Foreskin fibroblast (primary cell): ENCODE measurements at places on chromosomes 5 and 9.

GRCh38 chr5:137609127-137609526 lies 110.0 kb upstream of the SPOCK1 start:
- DNase-seq = peak; percentile 57

DNA sequence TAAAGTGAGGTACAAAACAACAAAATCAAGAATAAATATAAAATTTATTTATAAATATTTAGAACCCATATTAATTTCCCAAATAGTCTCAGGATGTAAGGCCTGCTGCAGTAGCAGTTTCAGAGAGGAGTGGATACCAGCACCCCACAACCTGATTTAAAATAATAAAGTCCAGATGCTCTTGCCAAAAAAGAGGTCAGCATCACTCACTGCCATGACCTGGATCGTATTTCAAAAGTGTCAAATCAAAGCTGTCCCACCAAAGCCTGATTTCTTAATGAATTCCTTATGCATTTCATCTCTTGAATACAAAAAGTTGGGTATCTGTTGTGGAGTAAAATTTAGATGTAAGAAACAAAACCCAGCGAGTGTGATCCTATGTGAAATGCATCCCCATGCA lies 58.0 kb upstream of the ROR2 start:
- no peak for DNase-seq

DNA sequence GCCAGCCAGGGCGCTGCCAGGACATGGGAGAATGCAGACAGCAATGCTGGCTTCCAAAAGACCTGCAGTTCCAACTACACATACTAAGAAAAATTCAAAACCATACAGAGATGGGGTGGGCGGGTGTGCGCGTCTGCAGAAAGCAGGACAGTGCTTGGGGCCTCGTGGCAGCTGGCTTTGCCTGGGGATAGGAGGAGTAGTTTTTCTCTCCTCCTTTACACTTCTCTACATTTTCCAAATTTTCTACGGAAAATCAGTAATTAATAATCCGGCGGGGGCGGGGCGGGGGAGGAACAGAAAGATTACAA lies 43.6 kb upstream of the SARDH start:
- DNase-seq = no peak

DNA sequence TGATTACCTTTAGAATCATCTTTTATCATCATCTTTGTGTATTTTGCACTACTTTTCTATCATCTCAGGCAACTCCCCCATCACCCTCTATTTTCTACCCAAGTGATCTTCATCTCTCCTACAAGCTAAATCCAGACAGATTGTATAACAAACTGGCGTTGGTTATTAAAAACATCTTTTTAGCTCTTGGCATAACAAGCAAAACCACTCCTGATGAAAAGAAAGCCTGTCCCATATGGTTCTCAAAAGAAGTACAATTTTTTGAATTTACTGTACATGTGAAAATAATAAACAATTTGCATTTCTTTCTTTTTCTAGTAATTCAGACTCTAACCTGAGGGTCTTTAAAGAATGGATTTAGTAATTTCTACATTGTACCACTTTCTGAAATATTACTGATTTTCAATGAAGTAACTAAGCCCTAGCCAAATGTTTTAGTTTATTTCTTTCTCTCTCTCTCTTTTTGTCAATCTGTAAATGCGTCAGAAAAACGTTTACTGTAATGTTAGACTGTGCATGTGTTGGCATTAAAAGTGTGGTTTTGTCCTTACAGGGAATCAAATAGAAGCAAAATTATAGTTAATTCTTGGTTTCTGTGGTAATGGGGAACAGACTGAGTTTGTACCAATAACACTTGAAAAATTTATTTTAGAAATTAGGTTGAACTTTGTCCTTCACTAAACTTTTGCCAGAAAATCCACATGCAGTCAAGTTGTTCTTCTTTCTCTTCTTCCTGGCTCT lies 52.5 kb upstream of the RPS23 start:
- no peak for DNase-seq

DNA sequence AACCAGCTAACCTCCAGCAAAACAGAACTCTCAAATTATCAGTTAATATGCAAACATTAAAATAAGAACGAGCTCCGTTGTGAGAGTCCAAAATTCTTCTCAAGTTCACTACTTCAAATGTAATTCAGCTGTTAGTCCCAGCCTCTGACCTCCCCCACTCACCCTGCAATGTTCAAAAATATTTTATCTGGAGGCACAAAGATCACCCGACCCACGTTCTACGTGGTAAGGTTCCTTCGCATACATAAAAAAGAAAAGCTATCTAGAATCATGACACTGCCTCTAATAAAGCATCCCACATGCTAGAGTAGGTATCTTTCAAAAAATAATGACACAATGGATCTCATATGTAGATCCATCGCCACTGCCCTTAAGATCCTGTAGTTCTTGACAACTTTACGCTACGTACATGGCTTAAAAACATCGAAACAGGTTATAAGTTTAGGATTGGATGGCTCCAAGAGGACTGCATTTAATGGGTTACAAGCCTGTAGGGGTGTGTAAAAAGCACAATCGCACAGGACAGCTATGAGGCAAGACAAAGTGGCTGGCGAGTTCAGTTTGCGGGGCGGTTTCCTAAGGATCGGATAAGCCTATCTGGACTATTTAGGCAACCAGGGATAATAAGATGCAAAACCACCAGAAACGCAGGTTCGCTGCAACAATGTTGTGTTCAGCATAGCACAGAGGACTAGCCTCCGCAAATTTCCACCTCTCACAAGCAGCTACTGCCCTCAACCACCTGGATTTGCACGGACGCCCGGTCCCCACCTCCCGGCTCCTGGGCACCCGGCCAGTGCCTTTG lies 969 bp downstream of the CLK4 start:
- peak; percentile 40 for DNase-seq

- DNase-seq = peak; percentile 77
These were observed 23.2 kb downstream of the EGR1 start for GRCh38 chr5:138488481-138488945.

- DNase-seq = no peak
These were observed 20.3 kb upstream of the ANKRD33B start for GRCh38 chr5:10543585-10544040.

DNA sequence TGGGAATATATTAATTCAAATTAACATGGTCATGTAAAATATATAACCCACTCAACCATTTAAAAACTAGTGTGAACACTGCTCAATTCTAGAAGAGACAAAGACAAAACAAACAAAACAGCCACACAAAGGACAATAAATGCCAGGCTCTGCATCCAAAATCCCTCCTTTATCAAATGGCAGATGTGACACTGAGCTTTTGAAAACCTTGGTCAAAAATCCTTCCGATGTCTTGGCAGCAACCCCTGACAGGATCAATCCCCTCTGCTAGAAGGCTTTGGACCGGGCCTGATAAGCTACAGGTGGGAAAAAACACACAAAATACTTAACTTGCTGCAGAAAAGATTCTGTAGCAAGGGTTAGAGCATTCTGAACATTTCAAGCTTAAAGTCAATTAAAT lies 61.5 kb downstream of the ZFR start:
- no peak for DNase-seq

DNA sequence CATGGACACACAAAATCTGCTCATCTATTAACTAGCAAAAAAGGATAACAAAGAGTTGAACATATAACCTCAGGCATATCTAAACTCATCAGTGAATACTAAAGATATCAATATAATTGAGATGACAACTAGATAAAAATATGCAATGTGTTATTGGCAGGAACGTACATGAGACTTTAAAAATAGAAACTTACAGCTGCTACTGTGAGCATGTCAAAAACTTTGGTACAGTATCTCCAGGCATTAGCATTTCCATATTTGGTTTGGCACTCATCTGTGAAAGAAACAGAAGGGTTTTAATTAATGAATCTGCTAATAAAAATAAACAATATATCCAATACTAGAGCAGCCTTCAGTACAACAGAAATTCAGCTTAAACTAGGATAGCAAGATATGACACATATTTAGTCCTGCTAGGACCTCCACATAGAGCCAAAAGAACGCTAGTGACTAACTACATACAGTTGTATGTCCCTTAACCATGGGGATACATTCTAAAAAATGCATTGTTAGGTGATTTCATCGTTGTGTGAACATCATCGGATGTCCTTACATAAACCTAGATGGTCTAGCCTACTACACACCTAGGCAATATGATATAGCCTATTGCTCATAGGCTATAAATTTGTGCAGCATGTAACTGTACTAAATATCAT lies 10.5 kb upstream of the SCAI start:
- no peak for DNase-seq

GRCh38 chr9:134491196-134491835 lies 150.3 kb upstream of the COL5A1 start:
- no peak for DNase-seq

DNA sequence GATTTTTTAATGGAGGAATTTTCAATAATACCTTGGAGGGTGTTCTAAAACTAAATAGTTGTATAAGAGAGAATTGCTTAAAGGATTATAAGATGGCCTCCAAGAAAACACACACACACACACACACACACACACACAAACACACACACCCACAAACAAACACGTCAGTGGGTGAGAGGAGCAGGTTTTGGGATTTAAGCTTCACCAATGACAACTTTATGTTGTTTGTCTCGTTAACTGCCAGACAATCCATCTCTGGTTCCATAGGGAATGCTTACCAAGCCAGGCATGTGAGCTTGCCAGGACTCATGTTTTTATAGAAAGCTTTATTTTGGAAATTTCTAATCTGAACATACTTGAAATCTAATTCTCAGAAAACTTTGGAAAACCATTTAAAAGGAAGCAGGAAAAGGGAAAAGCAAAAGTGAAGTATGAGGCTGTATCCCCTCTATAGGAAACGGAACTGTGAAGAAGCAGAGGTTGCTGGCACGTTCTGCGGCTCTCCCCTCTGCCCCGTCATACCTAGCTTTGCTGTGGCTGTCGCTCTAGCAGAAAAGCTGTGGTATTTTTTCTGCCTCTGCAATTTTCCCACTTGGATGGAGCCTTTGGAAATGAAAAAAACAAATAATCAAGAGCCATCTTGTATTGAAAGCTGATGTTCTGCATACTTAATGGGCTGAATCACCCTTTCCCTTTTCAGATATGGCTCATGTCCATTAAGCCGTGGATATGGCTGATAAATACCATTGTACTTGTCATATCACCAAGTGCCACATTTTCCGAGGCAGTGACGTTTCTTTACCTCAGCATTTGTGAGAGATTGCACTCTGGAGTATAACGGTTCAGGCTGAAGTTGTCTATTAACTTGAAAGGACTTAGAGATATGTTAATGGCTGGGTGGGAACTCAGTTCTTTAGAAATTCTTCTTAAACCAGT lies 112.7 kb downstream of the NTRK2 start:
- DNase-seq = peak; percentile 50

GRCh38 chr5:60510049-60510448 lies 189.9 kb downstream of the DEPDC1B start:
- DNase-seq = no peak
